ENCODE measurements at places on chromosomes 2 and 18. TPM values are rescaled to one million over a fixed set of nuclear protein-coding genes. Genes with fewer than 3 reads are reported as not detected.

The CENPA gene
- polyA plus RNA-seq: not detected

GRCh38 chr2:62152000-62152399, 43.9 kb upstream of the B3GNT2 start:
- no peak for DNase-seq
- no peaks in the 10 kb centered on the region for H3K4me1 ChIP-seq
- H3K36me3 ChIP-seq: no peaks in the 10 kb centered on the region
- H3K27me3 ChIP-seq: no peaks in the 10 kb centered on the region
- H3K27ac ChIP-seq: no peak overlapping the region
- no peak overlapping the region for H3K4me3 ChIP-seq

GRCh38 chr2:141027221-141027620, 1103.6 kb downstream of the LRP1B start:
- no peak for DNase-seq
- H3K4me1 ChIP-seq: no peaks in the 10 kb centered on the region
- H3K27ac ChIP-seq: no peak overlapping the region

GRCh38 chr2:23433282-23433681, 48.3 kb downstream of the KLHL29 start:
- H3K27ac ChIP-seq: no peak overlapping the region
- H3K36me3 ChIP-seq: no peaks in the 10 kb centered on the region
- H3K27me3 ChIP-seq: no peaks in the 10 kb centered on the region
- peaks cover 4% of the 10 kb centered on the region for H3K4me1 ChIP-seq
